ENCODE measurements at places on chromosomes 13 and 19. TPM values are rescaled to one million over a fixed set of nuclear protein-coding genes. Genes with fewer than 3 reads are reported as not detected.

GRCh38 chr19:1264801-1265614, 4.1 kb upstream of the CIRBP start:
- H3K4me1 ChIP-seq: peaks cover 50% of the 10 kb centered on the region
- no peak overlapping the region for H3K4me3 ChIP-seq
- no peaks in the 10 kb centered on the region for H3K27me3 ChIP-seq
- peak overlapping the region; percentile 96 for H3K27ac ChIP-seq
- peak; percentile 89 for DNase-seq
- no peaks in the 10 kb centered on the region for H3K36me3 ChIP-seq

DNA sequence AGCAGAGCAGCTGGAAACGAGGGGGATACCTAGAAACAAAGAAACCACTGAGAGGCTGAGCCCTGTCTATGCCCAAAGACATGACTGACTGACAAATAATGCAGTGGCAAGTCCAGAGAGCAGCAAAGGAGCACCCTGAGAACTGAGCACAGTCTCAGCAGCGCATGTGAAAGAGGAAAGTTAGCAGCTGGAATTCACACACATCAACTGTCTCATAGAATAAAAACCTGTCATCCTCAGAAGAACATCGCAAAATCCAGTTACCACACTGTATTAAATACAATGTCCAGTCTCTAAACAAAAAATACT, 24.1 kb upstream of the DLEU7 start:
- H3K27ac ChIP-seq: no peak overlapping the region
- DNase-seq: no peak
- no peaks in the 10 kb centered on the region for H3K4me1 ChIP-seq
- no peaks in the 10 kb centered on the region for H3K27me3 ChIP-seq
- H3K36me3 ChIP-seq: no peaks in the 10 kb centered on the region

- no peaks in the 10 kb centered on the region for H3K36me3 ChIP-seq
- no peak for DNase-seq
- H3K27me3 ChIP-seq: peaks cover 5% of the 10 kb centered on the region
- no peak overlapping the region for H3K4me3 ChIP-seq
- H3K4me1 ChIP-seq: peaks cover 6% of the 10 kb centered on the region
These were observed 13.0 kb upstream of the AP1M2 start for GRCh38 chr19:10600149-10600548.

DNA sequence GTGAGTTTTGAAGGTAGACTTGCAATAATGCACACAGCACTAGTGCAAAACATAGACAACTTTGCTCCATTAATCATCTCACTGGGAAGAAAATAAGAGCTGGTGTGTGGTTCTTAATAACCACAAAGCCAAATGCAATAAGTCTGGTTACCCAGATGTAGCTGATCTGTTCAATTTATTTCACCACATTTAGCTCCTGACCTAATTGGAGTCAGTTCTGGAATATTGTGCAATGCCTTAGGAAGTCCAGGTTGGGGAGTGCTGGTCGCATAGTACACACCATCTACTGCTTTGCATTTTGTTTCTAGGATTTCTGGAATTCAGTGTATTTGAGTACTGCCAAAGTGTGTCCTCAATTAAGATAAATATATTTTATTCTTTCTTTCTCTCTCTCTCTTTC, 483.3 kb upstream of the SPRY2 start:
- H3K4me3 ChIP-seq: no peak overlapping the region
- H3K27ac ChIP-seq: no peak overlapping the region
- H3K4me1 ChIP-seq: no peaks in the 10 kb centered on the region
- H3K36me3 ChIP-seq: no peaks in the 10 kb centered on the region
- peak; percentile 14 for DNase-seq
- no peaks in the 10 kb centered on the region for H3K27me3 ChIP-seq

The PABPC3 gene
- total RNA-seq: 0.17 TPM

The LCP1 gene
- 0.51 TPM for total RNA-seq

The SH2D3A gene
- total RNA-seq: not detected
